ENCODE measurements at places on chromosomes 13 and 19. TPM values are rescaled to one million over a fixed set of nuclear protein-coding genes. Genes with fewer than 3 reads are reported as not detected.

DNA sequence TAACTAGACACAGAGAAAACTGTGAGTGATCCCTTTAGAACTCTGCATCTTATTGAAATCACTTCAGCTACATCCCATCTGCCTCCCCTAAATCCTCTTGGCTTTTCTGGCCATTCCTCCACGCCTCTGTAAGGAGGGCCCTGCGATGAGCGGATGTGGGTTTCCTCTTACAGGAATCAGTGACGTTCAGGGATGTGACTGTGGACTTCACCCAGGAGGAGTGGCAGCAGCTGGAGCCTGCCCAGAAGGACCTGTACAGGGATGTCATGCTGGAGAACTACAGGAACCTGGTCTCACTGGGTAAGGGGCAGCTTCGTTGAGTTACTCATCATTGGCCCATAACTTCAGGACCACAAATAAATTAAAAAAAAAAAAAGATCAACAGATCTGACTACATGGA lies 18.5 kb downstream of the ZNF71 start:
- no peak for DNase-seq

DNA sequence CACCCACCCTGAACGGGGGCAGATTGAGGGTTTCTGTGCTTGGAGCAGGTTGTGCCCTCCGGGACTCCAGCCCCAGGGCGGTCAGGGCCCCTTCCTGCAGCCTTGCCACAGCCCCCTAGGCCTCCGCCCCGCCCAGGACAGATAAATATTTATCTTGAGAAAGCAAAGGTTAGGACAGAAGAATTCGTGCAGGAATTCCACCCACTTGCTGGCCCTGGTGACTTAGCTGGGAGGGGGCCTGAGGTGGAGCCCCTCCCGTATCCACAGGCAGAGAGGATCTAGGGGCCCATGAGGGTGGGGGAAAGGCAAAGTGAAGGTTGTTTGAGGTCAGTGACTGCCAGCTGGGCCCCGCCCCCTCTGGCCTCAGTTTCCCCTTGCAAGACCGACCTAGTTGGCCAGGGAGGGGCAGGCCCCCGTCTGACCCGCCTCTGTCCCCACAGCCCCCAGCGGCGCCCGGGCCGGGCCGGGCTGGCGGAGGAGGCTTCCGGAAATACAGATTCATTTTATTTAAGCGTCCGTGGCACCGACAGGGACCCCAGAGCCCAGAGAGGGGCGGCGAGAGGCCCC lies 5.2 kb downstream of the MIDN start:
- DNase-seq, result no peak

DNA sequence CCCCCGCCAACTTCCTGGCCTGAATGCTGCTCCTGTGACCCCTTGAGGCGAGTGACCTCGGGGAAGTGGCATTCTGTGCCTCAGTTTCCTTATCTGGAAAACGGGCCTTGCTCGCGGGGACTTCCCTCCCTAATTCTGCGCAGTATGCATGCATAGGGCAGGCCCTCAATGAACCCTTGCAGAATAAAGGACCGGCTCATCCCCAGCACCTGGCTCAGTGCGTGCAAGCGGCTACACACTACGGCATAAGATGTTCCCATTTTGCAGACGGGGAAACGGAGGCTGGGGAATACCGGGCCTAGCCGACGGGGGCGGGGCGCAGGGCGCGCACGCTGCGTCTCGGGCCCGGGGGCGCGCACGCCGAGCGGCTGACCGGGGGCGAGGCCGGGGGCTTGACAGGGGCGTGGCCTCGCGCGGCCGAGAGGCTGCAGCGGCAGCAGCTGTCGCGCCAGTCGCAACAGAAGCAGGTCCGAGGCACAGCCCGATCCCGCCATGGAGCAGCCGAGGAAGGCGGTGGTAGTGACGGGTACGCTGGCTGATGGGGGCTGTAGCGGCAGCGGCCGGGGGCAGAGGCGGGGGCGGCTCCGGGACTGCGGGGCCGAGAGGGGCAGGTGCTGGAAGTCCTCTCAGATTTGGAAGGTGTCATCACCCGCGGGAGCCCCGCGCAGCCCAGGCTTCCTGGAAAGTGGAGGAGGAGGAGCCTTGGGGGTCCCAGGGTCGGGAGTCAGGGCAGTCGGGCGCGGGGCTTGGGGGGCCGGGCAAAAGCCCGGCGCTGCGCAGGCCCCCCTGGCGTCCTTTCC lies at the start of gene PGPEP1:
TSS of gene PGPEP1 (plus strand) at position 409 of the 800 bp plus-strand sequence. CDS start at position 493, 84 bp downstream.
- no peak for DNase-seq

DNA sequence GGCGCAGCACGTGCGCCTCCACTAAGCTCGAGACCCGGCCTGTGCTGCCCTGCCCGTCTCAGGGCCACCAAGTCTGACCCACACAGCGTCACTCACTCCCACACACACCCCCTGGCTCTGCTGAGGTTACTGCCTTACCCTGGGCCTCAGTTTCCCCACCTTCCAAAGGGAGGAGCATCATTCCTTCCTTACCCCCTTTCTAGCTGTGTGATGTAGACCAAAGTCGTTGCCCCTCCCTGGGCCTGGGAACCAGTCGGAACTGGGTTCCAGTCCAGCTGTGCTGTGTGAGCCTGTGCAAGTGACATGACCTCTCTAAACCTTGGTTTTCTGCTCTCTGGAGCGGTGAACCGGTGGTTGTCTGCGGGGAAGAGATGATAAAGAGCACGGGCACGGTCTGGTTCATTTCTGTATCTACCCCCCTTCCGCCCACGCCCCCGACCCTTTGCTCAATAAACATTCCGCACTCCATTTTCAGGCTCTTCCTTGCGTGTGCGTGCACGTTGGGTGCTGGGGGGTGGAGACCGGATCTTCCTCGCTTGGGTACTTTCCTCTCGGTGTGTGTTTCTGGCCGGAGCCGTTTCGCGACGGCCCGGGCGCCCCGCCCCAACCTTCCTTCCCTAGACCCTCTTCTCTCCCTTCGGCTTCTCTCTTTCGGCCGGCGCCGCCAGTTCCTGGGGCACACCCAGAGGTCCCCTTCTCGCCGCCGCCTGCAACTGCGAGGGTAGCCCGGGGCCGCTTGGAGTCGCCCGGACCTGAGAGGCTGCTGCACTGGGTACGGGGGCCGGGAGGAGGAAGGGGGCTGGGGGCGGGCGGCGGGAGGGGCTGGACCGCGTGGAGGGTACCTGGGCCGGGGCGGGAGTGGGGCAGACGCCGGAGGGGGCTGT lies at the start of gene ZNF581:
TSS of gene ZNF581 (plus strand) at position 647 of the 884 bp plus-strand sequence. CDS start 923 bp downstream, outside the sequence.
- no peak for DNase-seq

DNA sequence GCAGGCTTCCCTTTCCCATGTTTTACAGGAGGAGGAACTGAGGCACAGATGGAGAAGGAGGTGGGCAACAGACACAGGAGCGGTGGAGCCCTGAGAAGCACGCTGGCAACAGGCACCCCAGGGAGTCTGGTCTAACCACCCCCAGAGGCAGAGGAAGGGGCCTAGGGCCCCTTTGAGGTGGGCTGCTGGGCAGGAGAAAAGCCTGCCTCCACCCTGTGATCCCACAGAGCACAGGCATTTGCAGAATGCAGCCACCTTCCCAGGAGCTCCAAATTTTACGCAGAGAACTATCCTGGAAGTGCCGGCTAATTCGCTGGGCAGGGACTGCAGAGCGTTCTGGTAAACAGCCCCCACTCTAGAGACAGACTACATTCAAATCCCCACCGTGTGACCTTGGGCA lies 30.4 kb downstream of the RAB20 start:
- DNase-seq, result no peak

GRCh38 chr13:41681587-41681986 lies 224.2 kb downstream of the RGCC start:
- DNase-seq, result no peak

DNA sequence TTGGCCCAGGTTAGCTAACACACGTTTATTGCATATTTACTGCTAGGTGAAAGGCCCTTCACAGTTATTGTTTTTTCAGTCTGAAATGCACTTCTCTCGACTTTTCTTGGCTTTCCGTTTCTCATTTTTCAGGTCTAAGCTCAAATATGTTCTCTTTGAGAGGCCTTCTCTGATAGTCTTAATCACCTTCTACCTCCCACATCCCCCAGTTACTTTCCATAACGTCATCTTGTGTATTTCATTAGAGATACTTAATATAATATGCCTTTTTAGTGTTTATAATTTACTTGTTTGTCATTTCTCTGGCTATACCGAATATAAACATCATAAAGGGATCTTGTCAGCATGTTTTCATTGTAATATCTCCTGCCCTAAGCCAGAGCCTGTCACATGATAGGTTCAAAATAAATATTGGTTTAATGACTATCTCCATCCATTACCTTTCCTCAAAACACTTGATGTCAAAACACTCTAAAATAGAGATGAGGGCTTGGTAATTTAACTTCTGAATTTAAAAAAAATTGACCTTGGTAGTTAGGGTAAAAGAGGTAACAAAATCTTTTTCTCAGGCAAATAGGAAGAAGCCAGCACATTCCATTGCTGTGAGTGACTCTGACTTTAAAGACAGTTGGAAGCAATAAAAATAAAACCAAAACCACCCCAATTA lies 168.6 kb upstream of the RFC3 start:
- DNase-seq, result no peak

GRCh38 chr13:99958406-99959126 lies 13.0 kb downstream of the ZIC5 start:
- DNase-seq, result no peak

DNA sequence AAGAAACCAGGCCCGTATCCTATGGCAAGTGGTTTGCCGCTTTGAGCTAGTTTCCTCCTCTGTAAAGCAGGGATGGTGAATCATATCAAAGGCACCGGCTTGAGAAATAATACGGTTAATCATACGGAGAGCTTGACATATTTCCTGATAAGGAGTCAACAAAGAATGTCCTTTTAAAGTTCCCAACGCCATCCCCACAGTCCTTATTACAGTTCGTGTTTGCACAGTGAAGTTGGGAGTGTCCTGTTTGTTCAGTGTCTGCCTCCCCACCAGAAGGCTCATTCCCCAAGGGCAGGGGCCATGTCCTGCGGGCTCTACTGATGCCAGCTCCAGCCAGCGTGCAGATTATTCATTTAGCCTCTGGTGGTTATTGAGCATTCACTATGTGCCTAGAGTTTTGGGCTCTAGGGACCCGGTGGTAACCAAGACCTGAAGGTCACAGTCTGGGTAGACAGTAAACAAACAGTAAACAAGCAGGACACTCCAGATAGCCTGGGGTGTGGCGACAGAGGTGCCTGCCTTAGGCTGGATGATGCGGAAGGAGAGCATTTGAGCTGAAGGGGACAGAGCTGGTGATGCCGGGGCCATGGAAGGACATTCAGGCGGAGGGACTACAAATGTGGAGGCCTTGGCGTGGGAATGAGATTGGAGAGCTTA lies 6.3 kb downstream of the GRAMD1A start:
- DNase-seq, result no peak

DNA sequence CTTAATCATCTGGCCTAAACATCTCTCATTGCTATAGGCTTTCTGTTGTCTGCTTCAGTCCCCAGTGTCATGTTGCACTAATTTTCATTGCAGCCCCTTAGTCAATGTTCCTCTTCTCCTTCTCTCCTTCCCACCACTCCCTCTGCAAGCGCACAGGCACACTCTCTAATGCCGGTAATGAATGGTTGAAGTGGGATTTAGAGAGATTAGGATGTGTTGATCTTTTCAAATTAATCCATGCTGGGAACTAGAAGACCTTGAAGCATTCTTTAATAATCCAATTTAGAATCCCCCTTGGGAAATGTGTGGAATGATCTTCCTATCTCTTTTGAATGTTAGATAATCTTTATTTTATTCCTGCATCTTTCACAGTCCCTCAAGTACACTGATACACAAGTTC lies 33.2 kb upstream of the NDFIP2 start:
- no peak for DNase-seq

GRCh38 chr19:14059652-14060155 lies 2.2 kb downstream of the PALM3 start:
- DNase-seq, result no peak

- no peak for DNase-seq
Observed at GRCh38 chr19:4705413-4706131, 18.1 kb downstream of the DPP9 start.

- DNase-seq, result no peak
Observed at GRCh38 chr13:65093357-65093756, 2136.8 kb downstream of the PCDH9 start.

DNA sequence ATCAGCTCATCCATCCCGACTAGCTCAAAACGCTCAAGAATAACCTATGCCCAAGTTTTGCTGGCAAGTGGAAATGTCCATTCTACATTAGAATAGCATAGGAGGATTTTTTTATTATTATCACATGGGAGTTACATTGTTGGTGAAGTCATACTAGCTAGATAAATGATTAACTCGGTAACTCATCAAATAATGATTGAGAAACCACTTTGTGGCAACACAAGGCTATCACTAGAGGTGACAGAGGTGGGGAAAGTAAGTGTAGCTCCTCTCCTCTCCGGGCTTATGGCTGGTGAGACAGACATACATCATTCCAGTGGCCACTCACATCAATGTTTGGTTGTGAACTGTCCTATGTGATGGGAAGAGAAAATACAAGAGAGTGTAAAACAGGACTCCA lies 161.6 kb downstream of the ZIC5 start:
- DNase-seq, result peak; percentile 49

DNA sequence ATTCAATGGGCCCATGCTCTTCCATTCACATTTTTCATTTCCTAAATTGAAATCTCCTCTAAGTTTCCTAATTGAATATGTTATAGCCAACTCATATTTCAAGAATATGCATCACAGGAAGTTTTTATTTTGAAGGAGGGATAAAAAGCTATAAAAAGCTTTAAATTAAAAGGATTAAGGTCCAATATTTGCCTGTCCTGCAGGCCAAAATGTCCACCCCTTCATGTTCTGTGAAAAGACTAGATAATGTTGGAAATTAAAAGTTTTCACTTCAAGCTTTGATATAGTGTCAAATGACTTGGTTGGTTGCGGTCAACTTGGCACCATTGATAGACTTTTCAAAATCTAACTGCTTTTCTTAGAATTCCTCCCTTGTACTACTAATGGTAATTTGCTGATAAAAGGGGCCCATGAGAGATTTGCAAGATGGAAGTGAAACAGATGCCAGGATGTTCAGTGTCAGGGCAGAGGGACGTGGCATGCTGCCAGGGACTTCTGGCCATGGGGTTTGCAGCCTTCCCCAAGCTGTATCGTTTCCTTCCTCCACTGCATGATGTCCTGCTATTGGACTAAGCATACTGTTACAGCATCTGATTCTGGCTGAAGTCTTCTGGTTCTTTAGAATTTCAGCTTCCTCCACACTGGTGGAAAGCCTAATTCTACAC lies 547.3 kb upstream of the MIR17HG start:
- no peak for DNase-seq

The MISP3 gene
- 1.5 TPM for total RNA-seq

The ZNF264 gene
- 59.1 TPM for total RNA-seq
